Urinary bladder (tissue), 4 donors: ENCODE measurements at places on chromosomes 7 and 10.

- no peak for DNase-seq
These were observed 25.2 kb downstream of the HTRA1 start for GRCh38 chr10:122486406-122487080.

GRCh38 chr10:112388548-112388947 is 14.6 kb downstream of the ACSL5 start:
- no peak for DNase-seq

DNA sequence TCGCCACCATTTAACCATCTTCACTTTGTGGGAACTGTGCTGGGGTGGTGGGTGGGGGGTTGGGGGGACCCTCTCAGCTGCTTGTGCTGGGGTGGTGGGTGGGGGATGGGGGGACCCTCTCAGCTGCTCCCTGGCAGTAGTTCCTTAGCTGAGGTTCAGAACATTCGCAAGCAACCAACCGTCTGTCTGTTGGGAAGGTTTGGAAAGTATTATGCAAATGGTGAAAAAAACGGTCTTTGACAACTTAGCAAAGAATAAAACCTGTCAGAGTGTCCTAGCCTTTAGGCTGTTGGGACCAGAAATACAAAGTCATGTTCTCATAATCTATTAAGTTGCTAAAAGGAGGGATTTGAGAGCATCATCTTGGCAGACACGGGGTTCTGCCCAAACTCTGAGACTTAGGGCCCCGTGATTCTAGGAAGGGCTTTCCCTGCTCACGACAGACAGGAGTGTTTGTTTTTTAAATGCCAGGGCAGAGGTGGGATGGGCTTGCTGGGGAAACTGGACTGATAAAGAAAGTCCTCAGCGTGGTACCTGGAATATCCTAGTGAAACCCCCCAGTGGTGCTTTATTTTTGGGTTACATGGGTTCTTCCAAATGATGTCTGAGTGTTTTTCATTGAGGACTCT is 14.1 kb upstream of the SRGN start:
- DNase-seq: no peak

DNA sequence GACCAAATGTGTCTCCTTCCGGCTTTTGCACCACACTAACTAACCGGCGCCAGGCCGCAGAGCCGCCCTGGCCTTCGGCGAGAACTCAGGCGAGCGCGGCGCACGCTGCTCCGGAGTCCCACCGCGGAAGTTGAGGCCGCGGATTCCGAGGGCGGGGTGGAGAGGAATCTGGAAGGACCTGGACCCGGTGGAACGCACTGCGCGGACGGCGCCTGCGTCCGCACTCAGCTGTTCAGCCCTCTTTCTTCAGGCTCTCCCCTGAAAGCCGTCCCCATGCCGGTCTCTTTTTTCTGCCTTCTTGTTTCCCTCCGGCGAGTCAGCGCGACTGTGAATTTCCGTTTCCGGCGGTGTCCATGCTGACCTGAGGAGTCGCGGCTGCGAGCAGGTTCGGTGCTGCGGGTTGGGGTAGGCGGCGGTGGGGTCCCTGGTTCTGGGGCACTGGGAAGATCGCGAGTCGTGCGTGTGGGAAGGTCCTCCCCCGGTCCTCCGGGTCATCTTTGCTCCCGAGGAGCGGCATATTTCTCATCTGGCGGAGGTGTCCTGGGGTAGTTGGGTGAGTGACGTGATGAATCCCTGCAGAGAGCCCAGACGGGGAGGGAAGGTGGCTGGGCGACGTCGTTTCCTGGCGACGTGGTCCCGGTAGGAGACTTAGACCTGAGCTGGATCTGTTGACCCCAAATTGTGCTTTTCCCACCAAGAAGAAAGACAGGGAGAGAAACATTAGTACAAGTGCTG is at the start of gene BMS1:
BMS1 (plus strand) TSS at position 350 of the 735 bp plus-strand sequence. CDS start 1,600 bp downstream, outside the sequence.
- DNase-seq: peak; percentile 89

- no peak for DNase-seq
These were observed 12.6 kb downstream of the SCD start for GRCh38 chr10:100359529-100360150.

GRCh38 chr10:93565446-93565845 is 1.0 kb upstream of the FFAR4 start:
- DNase-seq: no peak

DNA sequence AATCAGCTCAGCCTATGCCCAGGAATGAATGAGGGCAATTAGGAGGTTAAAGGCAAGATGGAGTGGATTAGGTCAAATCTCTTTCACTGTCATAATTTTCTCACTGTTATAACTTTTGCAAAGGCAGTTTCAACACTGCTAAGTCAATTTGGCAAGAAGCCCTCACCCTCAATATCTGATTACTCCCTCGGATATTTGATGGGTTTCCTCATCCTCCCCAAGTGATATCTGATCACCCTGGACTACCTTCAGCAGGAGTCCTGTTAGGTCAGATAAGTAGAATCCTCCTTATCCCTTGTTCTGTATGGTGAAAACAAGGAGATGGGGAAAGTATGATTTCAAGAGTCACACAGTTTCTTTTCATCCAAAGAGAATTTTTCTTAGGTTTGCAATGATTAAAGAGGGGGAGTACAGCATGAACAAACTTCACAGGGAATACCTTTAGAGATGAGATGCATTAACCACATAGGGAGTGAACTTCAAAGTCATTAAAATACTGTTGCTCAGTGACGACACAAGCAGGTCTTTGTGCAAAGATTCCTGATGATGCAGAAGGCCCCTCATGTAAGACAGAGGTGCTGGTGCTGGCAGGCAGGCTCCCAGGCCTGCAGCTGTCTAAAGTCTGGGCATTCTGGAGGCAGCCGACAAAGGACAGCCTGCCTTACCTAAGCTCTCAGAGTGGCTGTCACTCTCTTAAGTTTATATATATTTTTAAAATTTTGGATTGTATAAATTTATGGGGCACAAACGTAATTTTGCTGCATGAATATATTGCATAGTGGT is 75.4 kb upstream of the POM121L12 start:
- no peak for DNase-seq

- no peak for DNase-seq
These were observed 147.1 kb downstream of the ITGA8 start for GRCh38 chr10:15572531-15573045.

- DNase-seq: no peak
These were observed 11.3 kb upstream of the MRPS24 start for GRCh38 chr7:43880596-43880995.

GRCh38 chr7:36984710-36985312 is 260.5 kb upstream of the AOAH start:
- no peak for DNase-seq

- no peak for DNase-seq
These were observed 823 bp downstream of the COPG2 start for GRCh38 chr7:130667593-130668257.

GRCh38 chr7:37216923-37217322 is 231.7 kb downstream of the ELMO1 start:
- no peak for DNase-seq

GRCh38 chr10:60677531-60678129 is 100.6 kb upstream of the CDK1 start:
- no peak for DNase-seq

DNA sequence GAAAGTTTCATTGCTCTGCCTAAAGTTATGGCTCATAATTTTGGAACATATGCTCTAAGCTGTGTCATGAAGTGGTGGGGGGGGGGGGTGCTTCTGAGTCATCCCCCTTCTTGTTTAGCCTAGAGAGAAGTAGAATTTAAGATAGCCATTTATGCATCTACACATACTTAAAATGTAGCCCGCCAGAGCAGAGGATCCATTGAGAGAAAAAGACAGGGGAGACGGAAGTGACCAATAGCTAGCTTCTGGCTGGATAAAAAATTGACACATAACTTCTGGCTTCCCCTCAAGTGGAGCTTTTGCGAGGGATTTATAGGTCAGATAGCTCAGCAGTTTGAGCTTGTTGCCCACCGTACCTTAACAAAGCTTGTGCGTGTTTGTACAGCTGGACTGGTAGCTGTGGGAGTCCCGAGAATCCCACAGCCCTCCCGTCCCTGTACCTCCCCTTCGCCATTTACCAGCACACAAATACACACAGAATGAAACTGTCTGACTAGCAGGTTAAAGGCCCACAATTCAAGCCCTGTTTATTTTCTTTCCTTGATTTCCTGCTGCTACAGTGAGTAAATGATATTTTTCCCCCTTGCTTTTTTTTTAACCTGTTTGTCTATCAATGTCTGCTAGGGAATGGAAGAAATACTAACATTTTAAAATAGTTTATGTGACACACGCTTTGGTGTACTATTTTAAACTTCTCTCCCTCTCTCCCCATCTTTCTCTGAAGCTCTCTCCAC is 232.6 kb upstream of the FERD3L start:
- no peak for DNase-seq

- DNase-seq: no peak
These were observed 44.8 kb downstream of the JAZF1 start for GRCh38 chr7:28135760-28136159.

GRCh38 chr7:155448632-155449007 is 9.3 kb upstream of the EN2 start:
- DNase-seq: no peak

GRCh38 chr7:120691915-120692314 is 166.0 kb downstream of the TSPAN12 start:
- no peak for DNase-seq

- DNase-seq: no peak
These were observed 232.1 kb upstream of the SEMA3C start for GRCh38 chr7:81150951-81151361.

DNA sequence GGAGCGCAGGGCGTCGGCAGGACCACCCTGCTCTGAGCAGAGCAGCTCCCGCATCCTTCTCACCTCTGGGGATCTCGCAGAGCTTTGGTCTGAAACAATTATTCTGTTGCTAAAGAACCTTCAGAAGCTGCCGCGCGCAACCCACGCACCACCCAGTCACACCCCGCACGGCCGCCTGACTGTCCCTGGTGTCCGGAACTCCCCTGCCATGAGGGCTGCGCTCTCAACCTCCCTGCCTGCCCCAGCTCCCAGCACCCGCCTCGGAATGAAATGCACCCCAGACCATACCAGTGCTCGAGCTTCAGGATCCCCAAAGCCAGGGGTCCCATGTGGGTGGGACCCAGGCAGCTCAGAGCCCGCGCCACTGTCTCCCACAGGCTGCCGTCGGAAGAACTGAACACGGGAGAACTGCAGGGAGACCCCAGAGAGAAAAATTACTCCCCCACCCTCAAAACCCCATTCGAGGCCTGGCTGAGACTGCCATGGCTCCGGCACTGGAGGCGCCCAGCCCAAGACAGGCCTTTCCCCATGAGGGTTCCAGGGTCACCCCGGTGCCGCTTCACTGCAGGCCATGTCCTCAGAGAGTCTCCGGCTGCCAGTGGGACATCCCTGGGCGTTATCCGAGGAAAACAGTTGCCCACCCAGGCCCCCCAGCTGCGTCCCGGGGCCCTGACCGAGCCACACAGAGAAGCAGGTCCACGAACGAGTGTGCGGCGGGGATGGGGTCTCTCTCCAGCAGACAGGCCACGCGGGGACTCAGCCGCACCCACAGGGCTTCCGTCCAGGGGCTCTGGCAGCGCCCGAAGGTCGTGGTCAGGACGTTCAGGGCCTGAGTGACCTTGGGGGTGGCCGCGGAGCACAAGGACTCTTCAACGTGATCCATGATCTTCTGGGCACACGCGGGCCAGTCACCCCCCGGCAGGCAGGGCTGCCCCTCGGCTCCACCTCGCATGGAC is 12.1 kb downstream of the BRAT1 start:
- DNase-seq: no peak

DNA sequence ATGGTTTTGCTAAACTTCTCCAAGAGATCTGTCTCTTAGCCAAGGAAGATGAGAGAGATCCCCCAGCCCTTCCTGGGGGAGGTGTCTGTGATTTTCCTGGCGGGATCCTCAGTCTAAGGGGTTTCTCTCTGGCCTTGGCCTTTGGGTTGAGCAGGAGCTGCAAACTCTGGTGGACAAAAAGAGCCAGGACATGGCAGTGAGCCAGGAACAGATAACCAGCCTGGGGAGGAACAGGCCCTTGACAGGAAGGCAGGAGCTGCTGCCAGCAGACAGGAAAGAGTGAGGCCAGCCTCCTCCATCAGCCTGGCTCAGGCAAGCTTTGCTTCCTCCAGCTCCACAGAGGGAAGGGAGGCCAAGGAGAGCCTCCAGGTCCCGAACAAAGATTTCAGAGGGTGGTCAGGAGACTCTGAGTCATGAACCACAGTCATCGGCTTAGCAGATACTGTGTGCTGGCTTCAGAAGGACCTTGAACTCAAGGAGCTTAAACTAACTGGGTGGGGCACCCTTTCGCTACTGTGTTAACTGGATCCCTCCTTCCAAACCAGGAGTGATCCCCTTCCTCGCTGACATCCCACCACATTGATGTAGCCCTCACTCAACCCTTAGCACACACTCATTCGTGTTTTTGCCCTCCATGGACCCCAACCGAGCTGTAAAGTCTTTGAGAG is 34.7 kb downstream of the DDIT4 start:
- no peak for DNase-seq

- DNase-seq: no peak
These were observed 358.5 kb downstream of the TFEC start for GRCh38 chr7:115672024-115672423.

- DNase-seq: no peak
These were observed 185.6 kb downstream of the ZNF248 start for GRCh38 chr10:37671802-37672201.

GRCh38 chr7:107113866-107114265 is 54.9 kb upstream of the HBP1 start:
- no peak for DNase-seq

- no peak for DNase-seq
These were observed 36.4 kb downstream of the MYPN start for GRCh38 chr10:68145705-68146104.

- no peak for DNase-seq
These were observed 10.4 kb downstream of the CUL2 start for GRCh38 chr10:35079763-35080162.

DNA sequence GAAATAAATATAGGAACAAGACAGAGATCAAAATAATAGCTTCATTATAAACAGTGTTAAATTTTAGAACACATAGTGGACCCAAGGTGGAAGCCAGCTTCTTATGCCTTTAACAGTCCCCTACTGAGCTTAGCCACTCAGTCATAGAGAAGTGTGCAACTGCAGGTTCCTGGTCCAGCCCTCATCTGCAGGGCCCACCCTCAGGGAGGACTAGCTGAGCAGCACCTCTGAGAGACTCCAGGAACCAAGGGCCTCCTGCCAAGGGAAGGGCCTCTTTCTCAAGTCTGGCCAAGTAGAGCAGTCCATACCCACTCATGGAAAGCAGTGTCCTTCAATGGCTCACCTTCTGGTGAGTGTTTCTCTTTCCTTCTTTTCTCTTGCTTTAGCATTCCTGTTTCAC is 173.7 kb upstream of the PRPS1L1 start:
- DNase-seq: no peak

- no peak for DNase-seq
These were observed 111.1 kb downstream of the EBF3 start for GRCh38 chr10:129852829-129853561.

- DNase-seq: no peak
These were observed 158.8 kb upstream of the ADARB2 start for GRCh38 chr10:1896153-1896552.
